ENCODE measurements at places on chromosomes 3 and 15.

- DNase-seq = no peak
These were observed 64.8 kb upstream of the SATB1 start for GRCh38 chr3:18489939-18490338.

GRCh38 chr15:44102675-44103254, 92.3 kb downstream of the FRMD5 start:
- peak; percentile 77 for DNase-seq

DNA sequence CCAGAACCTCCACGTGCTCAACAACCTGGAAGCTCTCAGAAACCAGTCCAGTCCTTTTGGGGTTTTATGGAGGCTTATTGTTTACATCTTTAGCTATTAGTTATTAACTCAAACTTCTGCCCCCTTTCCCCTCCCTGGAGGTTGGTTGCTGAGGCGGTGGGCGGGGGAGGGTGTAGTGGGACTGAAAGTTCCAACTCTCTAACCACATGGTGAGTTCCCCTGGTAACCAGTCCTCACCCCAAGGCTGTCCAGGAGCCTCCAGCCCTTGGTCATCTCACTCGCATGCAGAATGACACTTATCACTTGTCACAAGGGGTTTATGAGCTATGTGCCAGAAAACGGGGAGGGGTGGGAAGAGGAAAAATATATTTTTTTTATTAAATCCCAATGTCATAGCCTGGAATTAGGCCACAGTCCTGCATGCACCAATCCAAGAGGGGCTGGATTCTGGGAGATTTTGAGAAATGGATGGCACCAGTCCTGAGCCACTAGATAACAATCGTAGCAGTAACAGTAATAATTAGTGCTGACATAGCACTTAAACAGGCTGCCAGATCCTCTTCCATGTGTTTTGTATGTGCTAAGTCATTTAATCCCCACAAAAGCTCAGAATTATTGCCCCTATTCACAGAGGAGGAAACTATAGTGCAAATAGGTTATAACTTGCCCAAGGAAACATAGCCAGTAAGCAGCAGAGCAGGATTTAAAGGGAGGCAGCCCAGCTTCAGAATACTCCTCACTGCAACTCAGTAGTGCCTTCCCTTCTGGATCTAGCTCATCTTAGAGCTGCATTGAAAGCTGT, 85.7 kb downstream of the CRYGS start:
- no peak for DNase-seq

GRCh38 chr3:65995030-65995429, 43.7 kb downstream of the MAGI1 start:
- peak; percentile 75 for DNase-seq

GRCh38 chr3:73603762-73604171, 21.0 kb downstream of the PDZRN3 start:
- no peak for DNase-seq

DNA sequence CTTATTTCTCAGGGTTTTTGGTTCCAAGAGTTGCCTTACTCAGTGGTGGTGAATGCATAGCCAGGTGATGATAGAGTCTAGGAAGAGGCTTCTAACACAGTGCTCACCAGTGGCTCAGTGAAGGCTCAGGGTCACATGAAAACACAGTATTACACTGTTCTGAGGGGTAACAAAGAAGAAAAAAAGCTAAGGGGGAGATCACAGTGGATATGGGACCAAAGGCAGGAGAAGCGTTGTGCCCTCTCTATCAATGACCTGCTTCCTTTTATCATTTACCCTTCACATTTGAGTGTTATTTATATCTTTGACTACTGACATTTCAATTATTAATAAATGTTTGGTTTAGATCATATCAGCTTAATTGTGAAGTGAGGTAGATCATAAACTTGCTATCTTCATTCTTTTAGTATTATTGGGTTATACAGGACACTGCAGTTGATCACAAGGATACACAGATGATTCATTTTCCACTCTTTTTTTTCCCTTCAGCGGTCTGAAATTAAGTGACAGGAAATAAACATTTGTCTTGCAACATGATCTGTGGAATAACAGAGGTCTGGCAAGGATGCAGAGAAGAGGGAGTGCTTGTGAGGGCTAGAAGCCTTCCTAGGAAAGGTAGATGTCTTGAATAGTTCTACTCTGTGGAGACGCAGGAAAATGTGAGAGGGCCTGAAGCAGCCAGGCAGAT, 171.7 kb downstream of the C3orf38 start:
- no peak for DNase-seq

- DNase-seq = peak; percentile 94
These were observed 338.9 kb upstream of the GBE1 start for GRCh38 chr3:82100378-82100777.

DNA sequence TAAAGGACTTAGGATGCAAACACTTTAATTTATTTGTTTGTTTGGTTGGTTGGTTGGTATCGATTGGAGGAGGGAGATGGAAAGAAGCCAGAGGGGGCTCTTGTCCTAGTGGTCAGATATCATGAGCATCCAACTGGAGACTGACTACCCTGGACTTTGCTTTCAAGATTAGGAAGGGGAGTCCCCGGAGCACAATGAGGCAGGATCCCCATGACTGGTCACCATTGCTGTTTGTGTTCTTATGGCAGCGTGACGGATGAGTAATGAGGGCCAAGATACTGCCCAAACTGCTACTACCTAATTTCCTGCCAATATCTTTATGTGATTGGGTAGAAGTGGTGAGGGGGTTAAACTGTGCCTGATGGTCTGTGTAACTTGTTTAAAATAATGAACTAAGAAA, 354.6 kb upstream of the ROPN1 start:
- DNase-seq = no peak

- DNase-seq = no peak
These were observed 13.7 kb upstream of the ULK4 start for GRCh38 chr3:41975416-41976103.

DNA sequence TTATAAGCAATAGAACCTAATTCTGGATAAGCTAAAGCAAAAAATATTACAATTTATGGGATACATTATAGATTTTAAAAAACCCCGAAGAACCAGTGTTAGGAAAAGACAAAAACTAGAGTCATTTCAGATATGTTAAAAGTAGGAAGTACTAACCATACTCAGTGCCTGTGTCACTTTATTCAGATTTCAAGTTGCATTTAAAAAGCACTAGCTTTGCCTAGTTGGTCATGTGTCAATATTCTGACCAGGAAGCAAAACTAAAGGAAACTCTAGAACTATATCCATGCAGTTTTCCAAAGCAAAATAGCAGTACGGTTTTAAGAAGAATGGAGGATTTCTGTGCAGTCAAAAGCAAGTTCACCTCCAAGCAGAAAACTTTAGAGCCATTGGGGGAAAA, 88.4 kb downstream of the RAP2B start:
- no peak for DNase-seq

- DNase-seq = no peak
These were observed 27.0 kb downstream of the CCNL1 start for GRCh38 chr3:157132936-157133335.

- DNase-seq = peak; percentile 75
These were observed 17.8 kb downstream of the TBL1XR1 start for GRCh38 chr3:177179281-177180067.

GRCh38 chr3:156688632-156689452, 14.5 kb downstream of the TIPARP start:
- DNase-seq = no peak

DNA sequence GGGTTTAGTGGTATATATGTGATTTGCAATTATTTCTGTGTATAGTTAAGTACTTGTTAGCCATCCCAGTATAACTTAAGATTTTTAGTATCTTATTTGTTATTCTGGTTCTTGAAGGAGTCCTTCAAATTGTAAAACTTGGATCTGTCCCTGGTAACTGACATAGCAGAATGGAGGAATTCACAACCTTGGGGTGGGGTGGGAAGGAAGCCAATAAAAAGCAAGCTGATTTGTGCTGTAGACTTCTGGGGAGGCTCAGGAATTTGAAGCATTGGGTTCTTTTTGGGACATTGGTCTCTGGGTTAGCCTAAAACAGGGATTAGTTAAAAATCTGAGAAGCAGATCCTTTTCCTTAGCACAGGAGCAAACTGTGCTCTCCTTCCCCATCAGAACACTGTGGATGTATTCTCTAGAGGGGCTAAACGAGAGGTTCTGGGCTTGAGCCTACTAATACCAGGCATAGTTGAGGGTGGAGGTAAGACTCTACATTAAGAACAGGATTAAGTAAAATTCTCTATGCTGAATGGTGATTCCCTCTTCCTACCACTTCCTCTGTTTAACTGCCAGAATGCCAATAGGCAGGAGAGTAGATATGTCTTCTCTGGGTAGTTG, 42.2 kb downstream of the GMPS start:
- DNase-seq = no peak

DNA sequence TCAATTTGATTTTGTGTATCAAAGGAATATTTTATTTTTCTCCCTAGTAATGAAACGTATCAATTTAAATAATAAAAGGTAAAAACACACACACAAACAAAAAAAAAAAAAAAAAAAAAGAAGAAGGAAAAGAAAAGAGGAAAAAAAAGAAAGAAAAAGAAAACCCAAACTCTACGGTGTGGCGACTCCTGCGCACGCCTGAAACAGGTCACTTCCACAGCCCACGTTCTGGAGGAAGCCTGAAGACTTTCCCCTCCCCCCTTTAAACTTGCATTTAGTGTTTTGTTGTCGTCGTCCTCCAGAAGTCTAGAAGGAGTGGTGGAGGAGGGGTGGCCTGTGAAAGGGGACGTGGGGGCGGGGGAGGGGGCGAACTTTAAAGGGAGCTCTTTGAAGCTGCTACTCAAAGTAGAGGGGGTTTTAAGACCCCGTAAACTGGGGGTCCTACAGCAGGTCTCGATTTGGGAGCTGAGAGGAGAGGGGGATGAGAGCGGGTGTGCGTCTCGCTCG, 2.3 kb upstream of the TLE3 start:
- DNase-seq = no peak

DNA sequence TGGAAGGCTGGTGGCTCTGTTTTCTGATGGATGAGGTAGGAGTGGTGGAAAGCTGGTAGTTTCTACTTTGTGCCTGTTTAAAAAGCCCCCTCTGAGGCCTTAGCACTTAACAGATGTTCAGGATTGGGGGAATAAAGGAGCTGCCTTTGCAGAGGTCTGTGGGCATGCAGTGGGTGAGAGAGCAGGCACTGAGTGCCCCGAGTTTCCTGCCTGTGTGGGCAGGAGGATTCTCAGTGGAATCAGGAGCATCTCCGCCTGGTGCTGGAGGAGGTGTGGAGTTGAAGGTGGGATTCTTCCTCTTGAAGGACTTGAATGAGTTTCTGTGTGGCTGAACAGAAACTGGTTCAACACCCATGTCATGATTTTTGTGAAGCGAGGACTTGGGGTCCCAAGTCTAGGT, 74.3 kb downstream of the IGF1R start:
- DNase-seq = no peak

GRCh38 chr3:74393426-74393825, 221.0 kb downstream of the CNTN3 start:
- no peak for DNase-seq

- DNase-seq = no peak
These were observed 410.2 kb downstream of the GAP43 start for GRCh38 chr3:116033516-116033915.

- peak; percentile 63 for DNase-seq
These were observed 7.6 kb downstream of the LPCAT4 start for GRCh38 chr15:34359416-34359815.

- DNase-seq = peak; percentile 75
These were observed 588 bp upstream of the VIPR1 start for GRCh38 chr3:42501681-42502428.

DNA sequence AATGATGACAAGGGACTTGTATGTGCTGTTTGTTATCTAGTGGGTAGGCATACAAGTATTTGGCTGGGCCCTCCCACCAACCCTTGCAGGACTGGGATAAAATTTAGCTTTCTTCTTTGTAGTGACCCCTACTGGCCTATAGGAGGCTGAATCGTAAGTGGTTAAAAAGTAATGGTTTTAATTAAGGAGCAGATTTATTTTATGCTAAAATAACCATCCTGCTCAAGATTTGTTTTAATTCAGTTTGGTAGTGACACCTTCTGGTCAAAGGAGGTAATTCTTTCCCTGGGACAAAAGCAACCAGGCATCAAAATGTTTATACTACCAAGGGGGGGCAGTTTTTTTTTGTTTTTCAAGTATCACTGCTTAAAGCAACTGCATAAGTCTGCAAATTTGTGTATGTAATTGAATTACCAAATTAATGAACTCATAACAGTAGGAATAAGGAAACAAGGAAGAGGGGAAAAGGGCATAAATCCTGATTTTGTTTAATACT, 70.7 kb downstream of the TOP2B start:
- DNase-seq = peak; percentile 60

- no peak for DNase-seq
These were observed 41.3 kb downstream of the WHAMM start for GRCh38 chr15:82850731-82851130.

DNA sequence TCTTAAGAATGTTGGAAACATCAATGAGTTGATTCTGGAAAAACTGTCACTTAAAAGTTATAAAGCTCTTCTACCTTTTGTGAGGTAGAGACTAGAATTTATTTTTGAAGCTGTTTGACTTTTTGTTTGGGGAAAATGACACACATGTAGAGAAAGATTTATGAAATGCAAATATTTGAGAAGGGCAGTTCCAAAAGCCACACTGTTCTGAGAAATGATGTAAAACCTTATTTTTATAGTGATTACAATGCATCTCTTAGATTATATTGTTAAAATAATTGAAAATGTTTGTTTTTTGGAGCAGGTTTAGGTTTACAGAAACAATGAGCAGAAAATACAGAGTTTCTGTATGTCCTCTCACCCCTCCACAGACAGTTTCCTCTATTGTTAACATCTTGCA, 116.1 kb upstream of the CMC1 start:
- no peak for DNase-seq

- no peak for DNase-seq
These were observed 9.5 kb downstream of the MYL3 start for GRCh38 chr3:46853441-46854415.

Measured in epithelial cell of esophagus (primary cell).